ENCODE measurements at places on chromosomes 3 and 15.
A peak's percentile ranks its signal among the peaks of the same experiment; 100 is the strongest.

DNA sequence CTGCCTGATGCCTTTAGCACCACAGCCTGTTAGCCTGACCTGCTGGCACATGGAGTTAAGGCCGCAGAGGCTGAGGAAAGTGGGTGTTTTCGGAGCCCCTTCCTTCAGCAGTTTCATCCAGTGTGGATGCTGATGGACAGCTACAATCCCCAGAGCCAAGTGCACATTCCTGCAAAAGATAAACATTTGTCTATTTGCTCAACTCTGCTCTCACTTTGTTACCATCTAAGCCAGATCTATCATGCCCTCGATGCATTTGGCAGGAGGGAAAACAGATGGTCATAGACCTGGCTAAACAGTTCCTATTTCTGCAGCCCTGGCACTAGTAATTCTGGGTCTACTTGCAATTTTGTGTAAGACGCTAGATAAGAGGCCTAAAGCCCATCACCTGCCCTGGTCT lies 312.9 kb upstream of the RASGRP1 start:
- no peak for DNase-seq

GRCh38 chr3:10957976-10958749 lies 34.4 kb upstream of the SLC6A1 start:
- no peak for DNase-seq

- no peak for DNase-seq
These were observed 90.4 kb downstream of the BDH1 start for GRCh38 chr3:197465197-197465995.

DNA sequence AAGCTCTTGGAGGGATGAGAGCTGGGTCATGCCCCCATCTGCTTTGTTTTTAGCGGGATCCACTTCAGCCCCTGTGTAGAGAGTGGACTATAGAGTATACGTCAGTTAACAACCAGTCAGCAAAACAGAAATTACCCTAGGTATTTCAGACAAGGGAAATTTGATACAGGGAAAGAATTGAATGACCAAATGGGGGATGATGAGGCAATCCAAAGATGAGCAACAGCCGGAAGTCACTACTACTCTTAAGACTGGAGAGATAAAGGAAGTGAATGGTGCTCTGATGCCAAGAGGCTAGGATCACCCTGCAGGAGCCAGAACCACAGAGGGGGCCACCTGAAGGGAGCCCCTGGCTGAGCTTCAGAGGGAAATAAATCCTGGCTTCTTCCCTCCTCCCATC lies 1.7 kb upstream of the GPR62 start:
- no peak for DNase-seq

GRCh38 chr3:115930922-115931321 lies 307.6 kb downstream of the GAP43 start:
- DNase-seq, result no peak

GRCh38 chr3:143200001-143200924 lies 80.7 kb downstream of the CHST2 start:
- no peak for DNase-seq

DNA sequence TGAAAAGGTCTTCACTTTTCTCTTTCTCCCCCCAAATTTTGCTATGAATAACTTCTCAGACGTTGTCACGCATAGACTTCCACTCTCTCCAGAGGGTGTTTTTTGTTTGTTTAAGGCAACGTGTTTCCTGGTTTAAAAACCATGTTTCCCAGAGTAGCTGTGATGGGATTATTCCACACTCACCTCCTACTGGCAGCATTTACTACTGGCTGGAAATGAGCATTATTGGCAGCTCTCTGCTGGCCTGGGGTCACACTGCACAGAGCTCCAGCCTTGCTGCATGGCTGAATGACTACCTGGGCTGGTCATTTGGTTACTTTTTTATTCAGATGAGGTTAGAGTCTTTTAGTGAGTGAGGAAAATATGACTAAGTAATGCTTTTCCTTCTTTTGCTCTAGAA lies 65.2 kb downstream of the RARB start:
- no peak for DNase-seq

- no peak for DNase-seq
These were observed 271.2 kb upstream of the ROPN1 start for GRCh38 chr3:124263168-124263567.

GRCh38 chr3:73234354-73235014 lies 173.0 kb downstream of the EBLN2 start:
- DNase-seq, result no peak

- DNase-seq, result no peak
These were observed 2.7 kb upstream of the ANKRD63 start for GRCh38 chr15:40285554-40286011.

DNA sequence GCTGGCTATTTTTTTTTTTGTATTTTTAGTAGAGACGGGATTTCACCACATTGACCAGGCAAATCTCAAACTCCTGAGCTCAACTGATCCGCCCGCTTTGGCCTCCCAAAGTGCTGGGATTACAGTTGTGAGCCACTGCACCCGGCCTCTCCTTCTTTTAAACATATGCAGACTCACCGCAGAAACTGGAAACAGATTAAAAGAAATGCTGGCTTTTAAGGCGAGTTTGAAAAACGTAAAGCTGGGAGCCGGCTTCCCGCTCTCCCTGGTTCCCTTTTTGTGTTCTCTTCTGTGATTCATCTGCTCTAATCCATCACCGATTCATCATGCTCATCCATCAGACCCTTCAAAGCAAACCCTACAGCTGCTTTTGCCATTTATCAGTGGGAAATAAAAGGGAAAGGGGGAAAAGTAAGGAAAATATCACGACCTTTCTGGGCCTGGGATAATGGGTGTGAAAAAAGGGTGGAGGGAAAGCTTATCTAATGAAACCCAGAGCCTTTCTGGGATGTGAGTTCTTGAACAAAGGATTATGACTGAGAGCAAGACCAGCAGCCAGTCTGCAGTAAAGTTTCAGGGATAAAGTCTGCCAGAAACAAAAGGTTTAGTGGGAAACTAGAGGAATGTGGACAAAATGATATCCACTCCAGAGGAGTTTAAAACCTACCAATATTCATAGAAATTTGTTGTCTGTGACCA lies 92.3 kb upstream of the LRIG1 start:
- DNase-seq, result no peak

DNA sequence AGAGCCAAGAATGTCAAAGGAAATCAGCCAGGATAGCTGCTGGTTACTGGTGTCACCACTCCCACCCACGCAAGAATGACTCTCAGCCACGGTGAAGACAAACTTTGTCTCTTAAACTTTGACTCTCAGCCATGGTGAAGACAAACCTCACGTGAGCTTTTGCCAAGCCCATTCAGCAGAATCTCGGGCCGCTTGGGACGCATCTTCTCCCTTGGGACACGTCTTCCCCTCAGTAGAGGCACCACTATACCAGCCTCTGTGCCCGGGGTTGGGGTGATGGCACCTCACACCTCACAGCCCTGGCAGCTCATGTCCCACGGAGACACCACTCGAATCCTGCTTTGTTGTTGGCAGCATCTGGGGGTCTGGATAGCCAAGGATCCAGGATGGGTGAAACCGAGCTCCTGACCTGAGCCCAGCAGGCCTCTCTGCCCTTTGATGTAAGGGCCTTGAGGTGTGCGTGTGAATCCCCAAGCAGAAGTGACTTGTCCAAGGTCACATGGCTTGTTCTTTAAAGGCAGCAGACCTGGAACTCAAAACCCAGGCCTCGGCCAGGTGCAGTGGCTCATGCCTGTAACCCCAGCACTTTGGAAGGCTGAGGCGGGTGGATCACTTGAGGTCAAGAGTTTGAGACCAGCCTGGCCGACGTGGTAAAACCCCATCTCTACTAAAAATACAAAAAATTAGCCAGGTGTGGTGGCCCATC lies 21.8 kb downstream of the RBPMS2 start:
- no peak for DNase-seq

GRCh38 chr3:28268989-28269388 lies 27.6 kb downstream of the CMC1 start:
- peak; percentile 21 for DNase-seq

GRCh38 chr15:28125673-28126651 lies 26.8 kb upstream of the OCA2 start:
- DNase-seq, result peak; percentile 56

GRCh38 chr15:59516655-59517461 lies 78.9 kb downstream of the FAM81A start:
- DNase-seq, result no peak
